ENCODE measurements at places on chromosomes 1 and 21.

GRCh38 chr1:94406446-94406845, 11.7 kb upstream of the ABCD3 start:
- DNase-seq: no peak

GRCh38 chr1:219215477-219215876, 41.8 kb downstream of the LYPLAL1 start:
- no peak for DNase-seq

DNA sequence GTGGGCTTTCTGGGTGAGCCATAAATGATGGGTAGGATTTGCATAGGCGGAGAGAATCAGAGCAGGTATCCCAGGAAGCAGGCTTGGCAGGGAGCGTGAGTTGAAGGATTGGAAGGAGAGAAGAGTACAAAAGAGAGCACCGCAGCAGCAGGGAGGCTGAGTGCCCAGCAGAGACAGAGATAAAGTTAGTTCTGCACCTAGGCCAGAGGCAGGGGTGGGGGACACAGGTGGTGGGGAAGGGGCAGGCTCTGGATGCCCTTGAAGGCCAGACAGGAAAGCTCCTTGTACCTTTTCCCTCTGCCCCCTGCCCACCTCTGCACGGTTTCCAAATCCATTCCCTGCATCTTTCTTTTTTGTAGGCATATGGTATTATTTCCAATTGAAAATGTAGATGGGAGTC, 33.0 kb upstream of the TRABD2B start:
- no peak for DNase-seq

DNA sequence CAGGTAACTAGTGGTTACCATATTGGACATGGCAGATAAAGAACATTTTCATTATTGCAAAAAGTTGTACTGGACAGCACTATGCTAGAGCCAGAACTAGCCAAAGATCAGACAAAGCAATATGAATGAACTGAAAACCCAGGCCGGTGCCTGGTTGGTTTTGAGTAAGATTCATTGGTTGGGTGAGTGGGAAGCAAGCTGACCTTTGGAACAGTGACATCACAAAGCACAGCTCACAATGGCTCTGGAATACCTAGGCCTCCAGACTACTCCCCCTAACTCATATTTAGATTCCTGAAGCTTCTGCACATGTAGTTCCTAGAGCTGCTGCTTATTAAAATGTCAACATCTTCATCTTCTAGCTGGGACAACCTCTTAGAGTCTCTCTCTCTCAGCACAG, at the start of gene TMCO2:
Gene TMCO2 (plus strand): TSS at position 283 of the 400 bp plus-strand sequence. CDS start 57 bp downstream, at position 340.
- DNase-seq: no peak

GRCh38 chr1:201307231-201307630, 23.9 kb downstream of the PKP1 start:
- no peak for DNase-seq

Measured in globus pallidus (tissue), 1 donor.